Caco-2 (cell line): ENCODE measurements at places on chromosomes 16 and 17. TPM values are rescaled to one million over a fixed set of nuclear protein-coding genes. Genes with fewer than 3 reads are reported as not detected.

The CES5A gene
- total RNA-seq = not detected in 2 replicates

The PYY gene
- total RNA-seq = not detected in 2 replicates

The ALOX12 gene
- total RNA-seq = not detected in 2 replicates

The KRT33A gene
- not detected in 2 replicates for total RNA-seq

DNA sequence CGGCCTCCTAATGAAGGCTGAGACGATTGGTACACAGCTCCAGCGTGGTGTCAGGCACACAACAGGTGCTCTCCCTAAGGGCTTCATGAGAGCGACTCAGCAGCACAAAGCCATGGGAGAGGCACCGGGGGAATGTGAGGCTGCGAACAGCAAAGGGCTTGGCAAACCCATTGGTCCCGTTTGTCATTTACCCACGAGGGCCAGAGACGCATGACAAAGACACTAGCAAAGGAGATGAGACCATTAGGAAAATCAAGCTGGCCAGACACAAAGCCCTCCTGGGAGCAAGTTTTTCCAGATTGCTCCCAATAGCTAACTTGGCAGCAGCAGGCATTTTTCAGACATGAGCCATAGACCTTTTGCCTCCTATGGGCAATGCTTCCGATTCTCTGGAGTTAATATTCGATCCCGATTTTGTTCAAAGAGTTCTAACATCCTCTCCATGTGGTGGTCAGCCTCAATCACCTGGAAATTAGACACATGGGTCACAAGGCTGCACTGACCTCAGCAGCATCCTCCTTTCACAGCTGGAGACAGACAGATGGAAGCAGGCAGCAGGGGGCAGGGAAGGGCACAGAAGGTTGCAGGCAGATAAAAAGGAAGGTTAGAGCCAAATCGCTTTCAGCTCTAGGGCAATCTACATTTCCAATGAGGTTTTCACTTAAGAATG is 38.2 kb downstream of the TK2 start:
- peak overlapping the region; percentile 6 for H3K27ac ChIP-seq
- H3K27me3 ChIP-seq = no peaks in the 10 kb centered on the region
- H3K36me3 ChIP-seq = peaks cover 1% of the 10 kb centered on the region
- H3K4me1 ChIP-seq = peaks cover 30% of the 10 kb centered on the region
- no peak for DNase-seq
- no peak overlapping the region for H3K4me3 ChIP-seq

DNA sequence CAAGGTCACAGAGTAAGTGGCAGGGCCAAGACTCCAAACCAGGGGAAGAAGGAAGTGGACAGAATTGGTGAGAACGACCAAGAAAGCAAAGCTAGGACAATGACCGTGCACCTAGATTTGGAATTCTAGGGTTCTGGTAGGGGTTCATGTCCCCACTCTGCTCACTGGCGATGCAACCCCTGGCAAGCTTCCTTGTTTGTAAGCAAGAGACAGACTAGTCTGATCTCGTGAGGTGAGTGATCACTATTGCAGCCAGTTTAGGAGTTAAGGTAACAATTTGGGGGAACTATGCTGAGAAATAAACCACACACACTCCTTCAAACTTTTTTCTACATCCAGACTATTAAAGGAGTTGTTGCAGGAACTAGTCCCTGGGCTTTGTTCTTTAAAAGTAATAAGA is 48.1 kb downstream of the XPO6 start:
- H3K27ac ChIP-seq = peak overlapping the region; percentile 70
- H3K4me3 ChIP-seq = no peak overlapping the region
- no peak for DNase-seq
- H3K4me1 ChIP-seq = no peaks in the 10 kb centered on the region
- H3K27me3 ChIP-seq = no peaks in the 10 kb centered on the region

DNA sequence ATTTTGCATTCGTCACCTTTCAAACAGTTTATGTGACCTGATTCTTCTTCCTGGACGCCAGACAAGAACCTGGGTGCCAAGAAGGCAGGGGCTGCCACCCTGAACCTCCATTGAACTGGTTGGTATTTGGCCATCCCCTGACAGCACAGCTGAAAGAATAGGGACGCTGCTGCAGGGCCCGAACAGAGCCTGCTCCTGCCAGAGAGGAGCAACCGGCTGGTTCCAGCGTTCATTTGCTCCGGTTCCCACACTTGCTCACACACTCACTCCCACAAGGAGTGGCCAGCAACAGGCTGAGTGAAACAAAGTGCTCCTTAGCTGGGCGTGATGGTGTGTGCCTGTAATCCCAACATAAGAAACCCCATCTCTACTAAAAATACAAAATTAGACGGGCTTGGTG is 14.9 kb downstream of the KRT9 start:
- no peak overlapping the region for H3K27ac ChIP-seq
- H3K27me3 ChIP-seq = no peaks in the 10 kb centered on the region
- H3K4me3 ChIP-seq = no peak overlapping the region
- H3K4me1 ChIP-seq = peaks cover 8% of the 10 kb centered on the region; the same call in 1 of the 2 replicates
- DNase-seq = no peak
- H3K36me3 ChIP-seq = no peaks in the 10 kb centered on the region

DNA sequence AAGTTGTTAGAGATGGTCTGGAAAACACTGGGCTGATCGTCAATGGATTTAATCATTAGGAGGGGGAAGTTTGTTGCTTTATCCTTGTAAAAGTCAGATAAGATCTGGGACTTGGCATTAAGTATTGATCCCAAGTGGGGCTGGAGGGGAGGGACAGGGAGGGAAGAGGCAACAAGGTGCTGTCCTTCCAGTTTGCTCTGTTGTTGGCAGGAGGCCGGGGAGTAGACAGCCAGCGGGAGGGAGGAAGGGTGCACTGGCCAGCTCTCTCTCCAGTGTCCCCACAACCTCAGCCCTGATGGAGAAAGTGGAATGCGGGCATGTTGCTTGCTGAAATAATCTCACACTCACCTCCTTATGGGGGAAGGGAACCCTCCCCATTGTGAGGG is 210.2 kb downstream of the CCDC182 start:
- no peak for DNase-seq
- peak overlapping the region; percentile 27 for H3K27ac ChIP-seq
- no peak overlapping the region for H3K4me3 ChIP-seq

- DNase-seq = no peak
- no peak overlapping the region for H3K4me3 ChIP-seq
- H3K4me1 ChIP-seq = 0 out of 2 replicates have a peak, but pooled peaks cover 8% of the 10 kb centered on the region
- no peaks in the 10 kb centered on the region for H3K36me3 ChIP-seq
- H3K27ac ChIP-seq = no peak overlapping the region
These were observed 45.0 kb upstream of the NOL11 start for GRCh38 chr17:67672592-67673335.

- no peak for DNase-seq
- no peak overlapping the region for H3K27ac ChIP-seq
- no peaks in the 10 kb centered on the region for H3K4me1 ChIP-seq
- H3K27me3 ChIP-seq = no peaks in the 10 kb centered on the region
- H3K4me3 ChIP-seq = no peak overlapping the region
These were observed 51.2 kb downstream of the LITAF start for GRCh38 chr16:11535494-11535893.

DNA sequence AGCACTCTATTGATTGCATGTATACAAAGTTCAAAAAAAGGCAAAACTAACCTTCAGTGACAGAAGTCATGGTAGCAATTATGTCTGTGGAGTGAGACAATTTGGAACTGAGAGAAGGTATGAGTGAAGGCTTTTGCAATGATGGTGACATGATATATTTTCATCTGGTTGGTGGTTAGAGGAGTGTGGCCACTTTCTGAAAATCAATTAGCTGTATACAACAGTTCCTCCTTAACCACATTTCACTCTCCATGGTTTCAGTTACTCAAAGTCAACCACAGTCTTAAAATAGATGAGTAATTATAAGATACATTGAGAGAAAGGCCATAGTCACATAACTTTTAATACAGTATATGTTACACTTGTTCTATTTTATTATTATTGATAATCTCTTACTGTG is 26.2 kb downstream of the ADAMTS18 start:
- DNase-seq = no peak
- H3K4me1 ChIP-seq = peaks cover 4% of the 10 kb centered on the region; the same call in 1 of the 2 replicates
- H3K27ac ChIP-seq = no peak overlapping the region
- H3K27me3 ChIP-seq = no peaks in the 10 kb centered on the region
- no peaks in the 10 kb centered on the region for H3K36me3 ChIP-seq

GRCh38 chr16:76346210-76346609 is 69.0 kb downstream of the CNTNAP4 start:
- H3K27me3 ChIP-seq = no peaks in the 10 kb centered on the region
- DNase-seq = no peak
- no peak overlapping the region for H3K27ac ChIP-seq
- H3K36me3 ChIP-seq = no peaks in the 10 kb centered on the region
- H3K4me3 ChIP-seq = no peak overlapping the region

GRCh38 chr16:81888520-81889394 is 109.7 kb downstream of the PLCG2 start:
- DNase-seq = peak; percentile 58
- peak overlapping the region; percentile 66 for H3K27ac ChIP-seq
- no peak overlapping the region for H3K4me3 ChIP-seq
- H3K36me3 ChIP-seq = no peaks in the 10 kb centered on the region

DNA sequence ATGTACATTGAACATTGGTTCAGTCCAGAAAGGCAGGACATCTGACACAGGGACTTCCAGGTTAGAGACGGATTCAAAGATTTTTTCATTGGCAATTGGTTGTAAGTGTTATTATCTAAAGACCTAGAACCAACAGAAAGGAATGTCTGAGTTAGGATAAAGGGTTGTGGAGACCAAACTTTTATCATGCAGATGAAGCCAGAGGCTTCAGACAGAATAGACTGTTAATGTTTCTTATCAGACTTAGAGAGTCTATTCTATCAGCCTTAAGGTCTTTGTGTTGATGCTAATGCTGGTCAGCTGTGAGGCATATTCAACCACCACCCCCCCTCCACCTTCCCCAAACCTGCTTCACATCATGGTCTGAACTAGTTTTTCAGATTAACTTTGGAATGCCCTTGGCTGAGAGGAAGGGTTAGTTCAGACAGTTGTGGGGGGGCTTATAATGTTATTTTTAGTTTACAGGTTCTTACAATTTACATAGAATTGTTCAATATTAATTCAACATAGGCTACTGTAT is 2.1 kb upstream of the ITGB3 start:
- peaks cover 2% of the 10 kb centered on the region for H3K27me3 ChIP-seq
- H3K4me1 ChIP-seq = peaks cover 28% of the 10 kb centered on the region
- no peak overlapping the region for H3K27ac ChIP-seq
- H3K36me3 ChIP-seq = no peaks in the 10 kb centered on the region
- no peak for DNase-seq

GRCh38 chr17:73420897-73421296 is 109.1 kb upstream of the CDC42EP4 start:
- no peaks in the 10 kb centered on the region for H3K27me3 ChIP-seq
- DNase-seq = no peak
- no peak overlapping the region for H3K4me3 ChIP-seq
- no peaks in the 10 kb centered on the region for H3K4me1 ChIP-seq

DNA sequence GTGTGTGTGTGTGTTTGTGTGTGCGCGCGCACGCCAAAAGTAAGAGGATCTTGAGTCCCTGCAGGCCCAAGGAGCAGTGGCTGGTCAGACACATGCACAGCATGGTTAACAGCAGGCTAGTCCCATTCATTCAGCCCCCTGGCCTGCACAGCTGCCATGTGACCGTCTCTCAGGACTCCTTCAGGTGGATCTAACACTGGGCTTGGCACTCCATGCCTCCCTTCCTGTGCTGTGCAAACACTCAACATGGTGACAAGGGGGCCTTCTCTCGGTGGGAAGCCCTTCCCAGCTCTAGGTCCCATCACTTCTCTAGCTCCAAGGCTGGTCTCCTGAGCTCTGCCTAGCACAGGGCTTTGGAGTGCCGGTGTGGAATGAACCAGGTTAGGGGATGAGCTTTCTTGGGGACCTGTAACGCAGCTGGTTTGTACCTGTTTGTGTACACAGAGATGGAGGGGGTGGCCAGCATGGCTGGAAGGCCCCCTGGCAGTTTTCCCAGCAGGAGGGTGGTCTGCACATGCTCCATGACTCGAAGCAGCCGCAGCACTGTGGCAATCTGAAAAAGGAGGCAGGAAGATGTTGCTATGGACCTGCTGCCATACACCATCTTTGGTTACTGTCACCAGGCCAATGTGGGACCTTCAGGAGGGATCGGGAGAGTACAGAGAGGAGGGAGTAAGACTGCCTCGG is 69.4 kb upstream of the GCSH start:
- peaks cover 9% of the 10 kb centered on the region for H3K4me1 ChIP-seq
- no peak overlapping the region for H3K27ac ChIP-seq
- H3K36me3 ChIP-seq = no peaks in the 10 kb centered on the region
- no peaks in the 10 kb centered on the region for H3K27me3 ChIP-seq
- DNase-seq = no peak

DNA sequence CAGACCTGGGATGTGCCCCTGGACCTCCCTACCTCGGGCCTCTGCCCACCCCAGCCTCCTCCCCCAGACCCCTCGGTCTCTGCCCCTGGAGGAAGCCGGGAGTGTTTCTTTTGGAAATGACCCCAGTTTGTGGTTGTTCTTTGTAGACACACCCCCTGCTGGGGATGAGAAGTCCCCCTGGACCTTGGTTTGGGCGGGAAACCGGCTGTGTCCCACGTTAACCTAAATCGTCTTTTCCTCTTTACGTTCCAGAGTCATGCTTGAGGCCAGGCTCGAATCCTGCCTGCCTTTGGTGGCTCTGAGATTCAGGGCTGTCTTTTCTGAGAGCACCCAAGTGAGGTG is 116.6 kb downstream of the METRNL start:
- peak; percentile 11 for DNase-seq
- no peak overlapping the region for H3K4me3 ChIP-seq
- no peaks in the 10 kb centered on the region for H3K4me1 ChIP-seq

DNA sequence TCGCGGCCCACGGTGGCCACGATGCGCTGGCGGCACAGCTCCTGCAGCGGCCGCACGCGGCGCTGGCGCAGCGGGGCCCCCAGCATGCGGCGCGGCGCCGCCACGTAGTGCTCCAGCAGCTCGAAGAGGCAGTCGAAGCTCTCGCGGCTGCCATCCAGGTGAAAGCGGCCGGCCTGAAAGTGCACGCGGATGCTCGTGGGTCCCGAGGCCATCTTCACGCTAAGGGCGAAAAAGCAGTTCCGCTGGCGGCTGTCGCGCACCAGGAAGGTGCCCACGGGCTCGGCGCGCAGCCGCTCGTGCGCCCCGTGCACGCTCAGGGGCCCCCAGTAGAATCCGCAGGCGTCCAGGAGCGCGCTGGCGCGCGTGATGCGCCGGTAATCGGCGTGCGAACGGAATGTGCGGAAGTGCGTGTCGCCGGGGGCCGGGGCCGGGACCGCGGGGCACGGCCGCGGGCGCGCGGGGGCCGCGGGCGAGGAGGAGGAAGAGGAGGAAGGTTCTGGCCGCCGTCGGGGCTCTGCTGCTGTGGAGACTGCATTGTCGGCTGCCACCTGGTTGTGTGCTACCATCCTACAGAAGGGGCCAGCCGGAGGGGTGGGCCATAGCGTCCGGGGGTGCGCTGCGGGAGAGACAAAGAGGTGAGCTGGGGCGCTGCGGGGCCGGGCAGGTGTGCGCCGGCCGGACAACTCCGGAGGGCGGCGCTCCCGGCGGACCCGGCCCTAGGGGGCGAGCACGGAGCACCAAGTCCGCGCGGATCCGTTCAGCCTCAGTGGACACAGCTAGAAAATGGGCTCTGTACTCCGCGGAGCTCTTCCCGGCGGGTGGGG is 879 bp downstream of the SOCS1 start:
- DNase-seq = peak; percentile 64
- H3K36me3 ChIP-seq = no peaks in the 10 kb centered on the region
- peaks cover 18% of the 10 kb centered on the region for H3K4me1 ChIP-seq
- H3K27me3 ChIP-seq = no peaks in the 10 kb centered on the region
